ENCODE measurements at places on chromosomes 2 and 18. TPM values are rescaled to one million over a fixed set of nuclear protein-coding genes. Genes with fewer than 3 reads are reported as not detected.

The LYG2 gene
- not detected for total RNA-seq

The USP37 gene
- total RNA-seq, result 21.6 TPM

The COL5A2 gene
- 16.0 TPM for total RNA-seq

The PTPRN gene
- total RNA-seq, result 5.7 TPM

The RETREG2 gene
- total RNA-seq, result 50.2 TPM

DNA sequence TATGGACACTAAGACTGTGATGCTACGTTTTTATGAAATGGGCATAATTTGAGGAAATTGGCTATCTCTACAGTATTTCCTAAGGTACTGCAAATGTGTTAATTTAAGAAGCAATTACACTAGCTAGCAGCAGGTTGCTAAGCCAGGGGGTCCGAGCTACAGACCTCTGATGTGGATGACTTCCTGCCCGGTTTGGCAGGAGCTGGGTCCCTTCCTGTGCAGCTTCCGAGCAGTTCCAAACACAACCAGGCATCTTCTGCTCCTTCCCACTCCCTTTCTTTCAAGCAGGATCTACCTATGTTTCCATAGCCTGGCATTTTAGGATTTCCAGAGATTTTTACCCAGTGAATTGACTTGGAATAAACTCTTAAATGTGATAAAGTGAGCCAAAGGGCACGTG lies 55.7 kb downstream of the SCN2A start:
- no peak overlapping the region for H3K27ac ChIP-seq
- H3K4me1 ChIP-seq, result peaks cover 13% of the 10 kb centered on the region
- no peaks in the 10 kb centered on the region for H3K27me3 ChIP-seq
- H3K4me3 ChIP-seq, result no peak overlapping the region
- no peak for DNase-seq
- no peaks in the 10 kb centered on the region for H3K36me3 ChIP-seq

The COLEC11 gene
- total RNA-seq, result 1.3 TPM

The FTCDNL1 gene
- 1.8 TPM for total RNA-seq

GRCh38 chr2:175207741-175208438 lies 26.4 kb upstream of the ATP5MC3 start:
- H3K27me3 ChIP-seq, result no peaks in the 10 kb centered on the region
- H3K36me3 ChIP-seq, result no peaks in the 10 kb centered on the region
- no peak overlapping the region for H3K4me3 ChIP-seq
- no peak overlapping the region for H3K27ac ChIP-seq
- H3K4me1 ChIP-seq, result peaks cover 3% of the 10 kb centered on the region

The CNNM3 gene
- total RNA-seq, result 34.9 TPM

GRCh38 chr2:105798595-105798994 lies 53.9 kb downstream of the NCK2 start:
- H3K27me3 ChIP-seq, result no peaks in the 10 kb centered on the region
- no peak for DNase-seq
- no peak overlapping the region for H3K4me3 ChIP-seq
- no peaks in the 10 kb centered on the region for H3K36me3 ChIP-seq

The RAB3GAP1 gene
- 25.3 TPM for total RNA-seq

The CLIP4 gene
- total RNA-seq, result 0.39 TPM

DNA sequence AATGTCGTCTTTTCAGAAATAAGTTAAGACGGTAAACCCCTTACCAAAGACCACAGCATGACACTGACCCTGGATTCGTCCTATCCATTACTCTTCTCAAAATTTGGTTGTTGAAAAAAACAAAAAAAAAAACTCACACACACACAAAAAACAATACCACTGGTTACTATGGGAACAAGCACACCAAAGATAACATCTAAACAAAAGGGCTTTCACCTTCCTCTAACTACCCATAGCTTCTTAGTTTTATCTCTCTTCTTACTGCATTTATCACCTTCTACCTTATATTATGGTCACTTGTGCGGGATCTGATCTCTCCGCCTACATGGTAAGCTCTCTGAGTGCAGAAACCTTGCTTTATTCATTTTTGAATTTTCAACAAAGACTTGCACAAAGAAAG lies 192.7 kb downstream of the STK39 start:
- no peak overlapping the region for H3K4me3 ChIP-seq
- DNase-seq, result no peak
- peaks cover 8% of the 10 kb centered on the region for H3K4me1 ChIP-seq
- no peaks in the 10 kb centered on the region for H3K27me3 ChIP-seq
- H3K36me3 ChIP-seq, result no peaks in the 10 kb centered on the region

The KIF1A gene
- 279 TPM for total RNA-seq

The LHCGR gene
- 0.31 TPM for total RNA-seq

The TACR1 gene
- 0.23 TPM for total RNA-seq

DNA sequence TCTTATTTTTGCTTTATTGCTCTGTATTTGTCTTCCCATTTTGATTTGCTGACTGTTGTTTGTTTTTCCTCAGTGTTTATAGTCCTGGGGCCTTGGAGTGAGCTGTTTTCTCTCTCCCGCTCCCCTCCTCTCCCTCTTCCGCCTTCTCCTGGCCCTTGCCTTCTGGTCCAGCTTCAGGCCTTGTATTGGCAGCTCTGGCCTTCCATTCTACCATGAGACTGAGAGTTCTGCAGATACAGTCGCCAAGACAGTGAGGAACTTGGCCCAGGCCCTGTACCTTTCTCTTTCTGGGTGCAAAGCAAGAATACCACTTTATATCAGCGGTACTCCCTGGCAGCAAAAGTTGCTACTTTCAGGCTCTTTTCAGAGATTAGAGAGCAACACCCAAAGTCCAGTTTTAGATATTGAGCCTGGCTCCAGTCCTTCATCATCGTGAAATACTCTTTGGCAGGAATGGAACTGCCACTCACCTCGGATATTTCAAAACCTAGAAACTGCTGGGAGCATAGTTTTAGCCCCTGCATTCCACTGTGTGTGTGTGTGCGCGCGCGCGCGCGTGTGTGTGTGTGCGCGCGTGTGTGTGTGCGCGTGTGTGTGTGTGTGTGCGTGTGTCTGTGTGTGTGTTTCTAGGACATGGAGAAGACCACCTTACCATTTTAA lies 17.1 kb upstream of the L3MBTL4 start:
- H3K27ac ChIP-seq, result no peak overlapping the region
- H3K4me1 ChIP-seq, result peaks cover 5% of the 10 kb centered on the region
- H3K27me3 ChIP-seq, result no peaks in the 10 kb centered on the region
- DNase-seq, result no peak
- no peak overlapping the region for H3K4me3 ChIP-seq
- no peaks in the 10 kb centered on the region for H3K36me3 ChIP-seq

DNA sequence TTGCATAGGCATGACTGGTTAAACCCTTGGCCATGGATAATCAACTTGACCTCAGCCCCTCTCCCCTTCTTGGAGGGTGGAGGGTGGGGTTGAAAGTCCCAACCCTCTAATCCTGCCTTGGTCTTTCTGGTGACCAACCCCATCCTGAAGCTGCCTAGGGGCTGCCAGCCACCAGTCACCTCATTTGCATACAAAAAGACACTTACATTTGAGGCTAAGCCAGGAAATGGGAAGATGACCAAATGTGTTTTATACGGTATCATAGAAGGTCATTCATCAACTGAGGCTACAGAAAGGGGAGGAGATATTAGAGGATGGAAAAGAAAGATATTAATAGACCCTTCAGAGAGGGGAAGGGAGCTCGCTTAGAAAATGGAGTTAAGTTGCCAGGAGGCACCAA lies 96.8 kb downstream of the NCK2 start:
- H3K4me1 ChIP-seq, result peaks cover 60% of the 10 kb centered on the region
- H3K27ac ChIP-seq, result no peak overlapping the region
- no peak for DNase-seq
- no peak overlapping the region for H3K4me3 ChIP-seq
- no peaks in the 10 kb centered on the region for H3K27me3 ChIP-seq

The SCYGR2 gene
- total RNA-seq, result not detected

DNA sequence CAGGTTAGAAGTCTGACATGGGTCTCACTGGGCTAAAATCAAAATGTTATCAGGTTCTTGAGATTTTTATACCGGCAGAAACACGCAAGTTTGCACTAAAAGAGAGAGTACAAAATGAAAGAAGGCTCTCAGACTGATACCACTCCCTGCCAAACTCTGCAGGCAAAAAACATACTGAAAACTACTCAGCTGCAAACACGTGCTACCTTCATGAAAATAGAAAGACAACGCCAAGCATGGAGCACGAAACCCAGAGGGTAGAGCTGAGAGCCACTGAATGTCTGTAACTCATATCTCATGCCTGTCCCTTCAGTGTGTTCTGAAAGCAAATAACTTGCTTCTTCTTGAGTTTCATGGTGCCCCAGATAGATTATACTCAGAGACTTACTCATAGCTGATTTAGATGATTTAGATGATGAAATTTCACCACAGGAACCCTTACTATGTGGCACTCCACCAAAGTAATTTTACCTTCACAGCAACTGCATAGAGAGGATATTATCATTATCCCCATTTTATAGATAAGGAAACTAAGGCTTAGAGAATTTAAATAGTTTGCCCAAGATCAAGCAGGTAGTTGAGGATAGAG lies 313.0 kb upstream of the SLC39A10 start:
- H3K4me3 ChIP-seq, result no peak overlapping the region
- 0 out of 2 replicates have a peak, but pooled peaks cover 3% of the 10 kb centered on the region for H3K4me1 ChIP-seq
- H3K36me3 ChIP-seq, result no peaks in the 10 kb centered on the region
- no peak for DNase-seq
- no peak overlapping the region for H3K27ac ChIP-seq
- H3K27me3 ChIP-seq, result no peaks in the 10 kb centered on the region

The KCNF1 gene
- total RNA-seq, result 1.2 TPM

DNA sequence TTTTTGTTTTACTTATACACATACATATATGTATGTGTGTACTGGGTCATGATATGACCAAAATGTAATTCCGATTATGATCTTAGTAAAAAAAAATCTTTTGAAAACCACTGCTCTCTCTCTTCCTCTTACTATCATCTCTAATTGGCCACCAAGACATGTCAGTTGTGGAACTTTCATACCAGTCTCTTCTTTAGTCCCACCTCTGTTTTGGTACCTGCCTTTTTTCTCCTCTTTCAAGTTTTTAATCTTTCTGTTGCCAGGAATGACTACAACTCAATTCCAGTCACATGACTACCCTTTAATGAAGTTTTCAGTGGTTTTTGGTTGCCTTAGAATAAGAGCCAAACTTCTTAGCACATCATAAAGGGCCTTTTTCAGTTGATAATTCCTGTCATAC lies 17.1 kb downstream of the RBM44 start:
- H3K36me3 ChIP-seq, result no peaks in the 10 kb centered on the region
- peaks cover 4% of the 10 kb centered on the region for H3K27me3 ChIP-seq
- no peaks in the 10 kb centered on the region for H3K4me1 ChIP-seq
- no peak overlapping the region for H3K27ac ChIP-seq
- DNase-seq, result no peak

DNA sequence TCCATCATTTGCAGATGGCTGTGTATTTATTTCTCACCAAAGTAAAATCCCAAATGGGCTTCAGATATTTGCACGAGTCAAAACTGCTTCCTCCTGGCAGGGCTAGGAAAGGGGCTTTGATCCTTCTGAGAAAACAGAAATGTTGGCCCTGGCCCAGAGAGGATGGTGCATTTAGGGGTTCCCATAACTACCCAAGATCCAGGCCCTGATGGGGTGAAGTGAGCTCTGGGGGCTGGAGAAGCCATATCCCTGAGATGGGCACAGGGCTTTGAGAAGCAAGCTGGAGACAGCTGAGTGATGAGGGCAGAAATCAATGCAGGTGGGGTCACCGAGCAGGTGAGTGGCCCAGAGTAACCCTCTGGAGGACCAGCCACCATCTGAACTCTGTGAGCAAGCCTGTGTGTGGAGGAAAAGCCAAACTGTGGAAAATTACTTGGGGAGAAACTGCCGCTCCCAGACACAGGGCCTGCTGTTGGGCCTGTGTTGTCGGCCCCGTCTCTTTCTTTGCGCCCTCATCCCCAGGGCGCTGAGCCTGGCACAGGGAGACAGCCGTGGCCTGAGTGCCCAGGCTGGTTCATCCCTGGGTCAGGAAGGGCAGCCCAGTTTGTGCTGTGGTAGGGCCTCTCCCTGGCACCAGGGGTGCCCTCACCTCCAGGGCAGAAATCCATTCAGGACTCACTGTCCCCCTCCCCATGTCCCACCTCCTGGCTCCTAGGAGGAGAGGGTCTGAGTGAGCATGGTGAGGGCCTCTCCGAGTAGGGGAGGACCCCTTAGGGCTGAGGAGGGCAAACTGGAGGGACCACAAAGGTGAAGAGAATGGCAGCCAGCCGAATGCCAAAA lies 167.8 kb upstream of the HAAO start:
- H3K27me3 ChIP-seq, result no peaks in the 10 kb centered on the region
- no peaks in the 10 kb centered on the region for H3K36me3 ChIP-seq
- no peak for DNase-seq
- H3K27ac ChIP-seq, result no peak overlapping the region
- H3K4me1 ChIP-seq, result peaks cover 47% of the 10 kb centered on the region
- H3K4me3 ChIP-seq, result no peak overlapping the region

DNA sequence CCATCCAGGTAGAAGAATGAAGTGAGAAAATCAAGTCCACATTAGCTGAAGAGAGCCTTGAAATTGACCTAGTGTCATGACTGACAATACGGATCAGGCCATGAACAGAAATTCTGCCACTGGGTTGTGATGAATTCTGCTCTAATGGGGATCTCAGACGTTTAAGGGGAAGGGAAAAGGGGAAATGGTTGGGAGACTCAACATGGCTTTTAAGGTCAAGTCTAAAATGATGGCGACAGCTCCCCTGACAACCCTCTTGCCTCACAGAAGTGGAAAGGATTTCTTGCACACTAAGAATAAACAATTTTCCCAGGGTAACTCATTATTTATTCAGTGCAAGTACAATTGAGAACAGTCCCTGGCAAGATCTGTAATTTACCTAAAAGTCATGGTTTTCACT lies 302.5 kb upstream of the ACVR2A start:
- no peaks in the 10 kb centered on the region for H3K36me3 ChIP-seq
- H3K4me1 ChIP-seq, result peaks cover 3% of the 10 kb centered on the region
- no peak overlapping the region for H3K4me3 ChIP-seq
- H3K27ac ChIP-seq, result no peak overlapping the region
- DNase-seq, result no peak

The KLHL41 gene
- total RNA-seq, result not detected

The FAM237A gene
- not detected for total RNA-seq

GRCh38 chr2:184834699-184835397 lies 236.5 kb downstream of the ZNF804A start:
- no peak overlapping the region for H3K27ac ChIP-seq
- no peak overlapping the region for H3K4me3 ChIP-seq
- no peak for DNase-seq
- H3K36me3 ChIP-seq, result no peaks in the 10 kb centered on the region
- peaks cover 37% of the 10 kb centered on the region for H3K4me1 ChIP-seq

- H3K27me3 ChIP-seq, result no peaks in the 10 kb centered on the region
- no peaks in the 10 kb centered on the region for H3K36me3 ChIP-seq
- no peak for DNase-seq
These were observed 24.8 kb upstream of the STK39 start for GRCh38 chr2:168272225-168272624.

DNA sequence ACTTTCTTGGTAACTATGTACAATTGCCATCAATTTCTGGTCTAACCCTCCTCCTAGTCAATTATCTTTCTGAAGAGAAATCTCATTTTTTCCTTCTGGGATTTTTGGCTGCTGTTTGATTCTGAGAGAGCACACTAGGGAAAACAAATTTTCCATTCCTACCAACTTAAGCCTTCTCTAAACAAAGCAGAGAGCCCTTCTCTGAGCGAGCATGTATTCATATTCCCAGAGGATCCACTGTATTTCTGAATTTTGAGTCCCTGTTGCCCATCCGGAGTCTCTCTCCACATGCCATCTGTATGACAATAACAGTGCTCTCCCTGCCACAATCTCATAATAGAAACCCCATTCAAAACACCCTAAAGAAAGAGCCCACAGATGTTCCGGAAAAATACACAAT lies 78.5 kb downstream of the MAIP1 start:
- DNase-seq, result no peak
- no peaks in the 10 kb centered on the region for H3K4me1 ChIP-seq
- no peak overlapping the region for H3K27ac ChIP-seq
- no peaks in the 10 kb centered on the region for H3K27me3 ChIP-seq

Data from WTC11 (cell line).